Stimulated activated CD8-positive, alpha-beta memory T cell treated with anti-CD3 and anti-CD28 coated beads, Interleukin-7, amount 100 ng/mL, for 1 hour (primary cell): ENCODE measurements at places on chromosomes 1 and 21.

- DNase-seq: no peak
Measured at GRCh38 chr1:174982971-174983689, 16.6 kb upstream of the CACYBP start.

DNA sequence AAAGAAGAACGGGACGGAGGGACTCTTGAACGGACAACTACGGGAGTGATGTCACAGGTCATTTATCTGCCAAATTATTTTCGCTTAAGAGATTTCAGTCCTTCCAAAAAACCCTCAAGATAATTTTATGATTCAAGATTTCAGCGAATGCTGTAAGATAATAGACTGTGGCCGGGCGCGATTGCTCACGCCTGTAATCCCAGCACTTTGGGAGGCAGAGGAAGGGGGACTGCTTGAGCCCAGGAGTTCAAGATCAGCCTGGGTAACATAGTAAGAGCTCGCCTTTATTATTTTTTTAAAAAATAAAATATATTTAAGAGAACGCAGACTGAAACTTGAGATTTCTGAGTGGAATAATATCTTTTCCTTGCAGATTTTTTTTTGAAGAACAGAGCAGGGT lies 609 bp downstream of the RWDD2B start:
- no peak for DNase-seq

DNA sequence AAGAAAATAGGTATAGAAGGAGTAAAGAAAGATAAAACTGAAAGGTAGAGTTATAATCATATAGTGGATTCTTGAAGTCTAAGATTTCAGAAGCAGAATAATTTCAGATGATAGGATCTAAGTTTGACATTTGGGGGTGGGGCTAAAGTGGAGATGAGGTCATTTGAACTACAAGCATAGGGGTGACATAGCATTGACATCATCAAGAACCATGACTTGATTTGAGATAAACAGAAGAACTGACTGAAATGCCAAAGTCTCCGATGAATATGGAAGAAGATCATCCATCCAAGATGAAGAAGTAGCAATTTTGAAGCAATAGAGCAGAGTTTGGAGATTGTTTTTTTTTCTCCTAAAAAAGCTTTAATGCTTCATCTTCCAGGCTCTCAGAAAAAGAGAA lies 122.3 kb downstream of the MACF1 start:
- no peak for DNase-seq

- DNase-seq: no peak
Measured at GRCh38 chr1:24992124-24992760, 62.2 kb upstream of the RUNX3 start.

- DNase-seq: no peak
Measured at GRCh38 chr1:42807056-42807668, 9.8 kb upstream of the ERMAP start.

DNA sequence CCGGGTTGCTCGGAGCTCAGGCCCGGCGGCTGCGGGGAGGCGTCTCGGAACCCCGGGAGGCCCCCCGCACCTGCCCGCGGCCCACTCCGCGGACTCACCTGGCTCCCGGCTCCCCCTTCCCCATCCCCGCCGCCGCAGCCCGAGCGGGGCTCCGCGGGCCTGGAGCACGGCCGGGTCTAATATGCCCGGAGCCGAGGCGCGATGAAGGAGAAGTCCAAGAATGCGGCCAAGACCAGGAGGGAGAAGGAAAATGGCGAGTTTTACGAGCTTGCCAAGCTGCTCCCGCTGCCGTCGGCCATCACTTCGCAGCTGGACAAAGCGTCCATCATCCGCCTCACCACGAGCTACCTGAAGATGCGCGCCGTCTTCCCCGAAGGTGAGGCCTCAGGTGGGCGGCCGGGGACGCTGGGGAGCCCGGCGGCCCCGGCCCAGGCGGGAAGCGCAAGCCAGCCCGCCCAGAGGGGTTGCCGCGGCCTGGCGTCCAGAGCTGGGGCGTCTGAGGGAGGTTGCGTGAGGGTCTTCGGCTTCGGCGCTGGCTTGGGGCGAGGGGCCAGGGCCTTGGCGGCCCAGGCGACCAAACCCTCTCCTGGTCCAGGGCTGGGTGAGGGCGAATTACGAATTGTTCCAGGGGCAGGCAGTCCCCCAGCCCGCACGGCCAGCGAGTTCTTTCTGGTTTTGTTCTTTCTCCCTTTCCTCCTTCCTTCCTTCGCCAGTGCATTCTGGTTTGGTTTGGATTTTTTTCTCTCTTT lies 805 bp downstream of the SIM2 start:
- DNase-seq: no peak

- DNase-seq: no peak
Measured at GRCh38 chr1:38138498-38139233, 92.1 kb upstream of the POU3F1 start.

DNA sequence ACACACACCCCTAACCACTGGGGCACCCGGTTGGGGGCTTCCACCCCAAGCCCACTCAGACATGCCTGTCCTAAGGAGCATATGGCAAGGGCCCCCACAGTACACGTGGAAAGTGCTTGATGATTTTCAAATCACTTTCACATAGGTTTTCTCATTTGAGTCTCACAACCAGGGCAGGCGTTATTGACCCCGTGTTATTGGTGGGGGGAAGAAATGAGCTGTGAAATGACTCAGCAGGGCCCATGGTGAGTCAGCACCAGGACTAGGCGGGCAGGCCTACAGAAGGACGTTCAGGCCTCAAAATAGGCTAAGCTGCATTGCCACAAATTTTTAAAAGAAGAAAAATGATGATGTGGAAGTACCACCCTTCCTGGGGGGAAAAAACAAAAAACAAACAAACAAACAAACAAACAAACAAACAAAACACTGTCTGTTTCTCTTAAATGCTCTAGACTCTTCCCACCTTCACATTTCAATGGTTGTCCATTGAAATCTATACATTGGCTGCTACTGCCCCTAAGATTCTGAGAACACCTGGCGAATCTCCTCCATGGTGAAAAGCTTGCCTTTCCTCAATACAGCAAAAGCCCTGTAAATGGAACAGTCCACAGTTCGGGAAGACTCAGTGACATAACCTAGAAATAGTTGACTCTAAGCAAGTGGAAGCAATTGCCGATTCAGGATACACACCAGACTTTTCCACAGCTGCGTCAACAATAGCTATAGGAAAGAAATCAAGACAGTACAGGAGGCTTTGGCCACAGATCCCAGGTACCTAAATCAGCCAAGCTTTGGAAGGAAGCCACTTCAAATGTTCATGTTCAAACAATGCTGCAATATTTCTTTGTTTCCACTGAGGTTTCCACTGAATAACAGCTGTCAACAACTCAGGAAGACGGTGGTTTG lies 234.7 kb downstream of the TOMM20 start:
- DNase-seq: no peak

- no peak for DNase-seq
Measured at GRCh38 chr1:114620419-114620818, 39.0 kb upstream of the BCAS2 start.

- DNase-seq: no peak
Measured at GRCh38 chr1:172515436-172515835, 17.5 kb upstream of the SUCO start.

DNA sequence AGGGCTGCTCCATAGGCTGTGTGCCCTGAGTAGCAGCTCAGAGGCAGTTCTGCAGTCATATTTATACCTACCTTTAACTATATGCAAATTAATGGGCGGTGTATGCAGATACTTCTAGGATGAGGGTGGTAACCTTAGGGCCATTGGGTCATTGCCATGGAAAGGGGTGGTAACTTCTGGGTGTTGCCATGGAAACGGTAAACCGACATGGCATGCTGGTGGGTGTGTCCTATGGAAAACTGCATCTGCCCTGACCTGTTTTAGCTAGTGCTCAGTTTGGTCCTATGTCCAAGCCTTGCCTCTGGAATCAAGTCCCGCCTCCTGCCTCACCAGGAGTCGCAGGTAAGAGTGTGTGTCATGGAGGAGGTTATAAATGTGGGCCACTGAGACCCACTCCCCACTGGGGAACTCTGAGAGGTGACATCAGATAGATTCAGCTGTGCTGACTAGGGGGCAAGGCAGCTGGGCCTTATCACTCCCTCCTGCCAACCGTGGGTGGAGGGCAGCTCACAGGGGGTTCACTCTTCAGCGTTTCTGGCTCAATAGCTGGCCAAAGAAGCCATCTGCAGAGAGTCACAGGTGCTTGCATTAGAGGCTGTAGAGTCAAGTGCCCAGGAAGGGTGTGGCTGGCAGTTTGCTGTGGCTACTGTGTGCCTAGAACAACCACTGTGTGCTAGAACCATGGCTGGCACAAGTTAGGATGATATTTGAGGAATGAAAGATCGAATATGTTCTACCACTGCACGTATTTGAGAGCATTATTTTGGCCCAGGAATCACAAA lies 19.0 kb downstream of the BACE2 start:
- no peak for DNase-seq

GRCh38 chr1:150579945-150580642 lies 684 bp upstream of the MCL1 start:
- no peak for DNase-seq

DNA sequence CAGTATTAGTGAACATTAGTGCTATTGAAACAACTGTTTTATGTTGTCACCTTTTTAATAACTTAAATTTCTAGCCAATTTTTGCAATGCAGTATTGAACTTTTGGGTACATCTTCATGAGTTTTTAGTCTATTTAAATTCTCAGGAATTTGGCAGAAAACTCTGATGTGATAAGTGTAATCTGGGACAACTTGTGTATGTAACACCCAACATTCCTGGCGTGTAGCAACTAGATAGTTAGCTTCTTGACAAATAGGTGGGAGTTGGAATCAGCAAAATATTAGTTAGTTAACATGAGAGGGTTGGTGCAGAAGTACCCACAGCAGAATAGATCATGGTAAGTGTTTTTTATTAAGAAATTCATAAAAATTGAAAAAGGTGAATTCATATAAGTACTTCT lies 111.6 kb downstream of the ITSN1 start:
- DNase-seq: no peak

DNA sequence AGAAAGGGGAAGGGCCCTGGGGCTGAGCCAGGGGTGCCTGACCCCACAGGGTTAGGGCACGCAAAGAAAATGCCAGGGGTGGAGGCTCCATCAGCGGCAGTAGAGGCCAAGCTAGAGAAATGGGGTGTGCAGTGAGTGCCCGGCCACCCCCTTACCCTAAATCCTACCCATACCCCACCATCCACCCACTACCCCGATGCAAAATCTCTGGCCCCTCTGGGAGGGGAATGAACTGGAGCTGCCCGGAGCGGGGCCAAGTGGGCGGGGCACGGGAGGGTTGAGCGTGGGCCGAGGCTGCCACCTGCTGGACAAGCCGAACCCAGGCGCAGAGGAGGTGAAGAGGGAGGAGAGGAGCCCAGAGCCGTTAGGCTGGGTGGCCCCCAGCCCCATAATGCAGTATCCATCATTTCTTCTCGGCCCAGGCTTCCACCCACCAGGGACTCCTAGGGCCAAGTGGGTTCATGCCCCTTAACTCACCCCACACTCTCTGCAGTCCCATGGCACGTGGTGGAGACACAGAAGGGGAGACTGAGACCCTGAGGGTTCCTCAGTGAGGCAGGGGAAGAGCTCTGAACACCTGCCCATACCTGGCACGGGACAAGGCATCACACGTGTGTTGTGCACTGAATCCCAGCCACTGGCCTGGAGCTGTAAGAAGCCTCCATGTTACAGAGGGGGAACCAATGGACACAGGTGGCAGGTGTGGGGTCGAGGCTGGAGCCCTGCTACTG lies 1.4 kb upstream of the C1QC start:
- peak; percentile 45 for DNase-seq

GRCh38 chr1:110634455-110635311 lies 28.5 kb upstream of the KCNA2 start:
- DNase-seq: no peak

DNA sequence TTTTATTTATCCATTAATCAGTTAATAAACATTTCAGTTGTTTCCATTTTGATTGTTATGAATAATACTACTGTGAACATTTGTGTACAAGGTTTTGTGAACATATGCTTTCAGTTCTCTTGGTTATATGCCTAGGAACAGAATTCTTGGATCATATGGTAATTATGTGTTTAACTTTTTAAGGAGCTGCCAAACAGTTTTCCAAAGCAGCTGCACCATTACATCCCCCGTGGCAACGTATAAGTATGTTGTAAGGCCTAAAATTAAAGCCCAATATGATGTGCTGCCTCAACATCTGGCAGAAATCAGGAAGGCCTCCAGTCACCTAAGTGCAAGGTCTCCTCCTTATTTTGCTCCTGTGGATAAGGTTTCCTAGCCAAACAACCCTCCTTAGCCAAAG lies 235.6 kb upstream of the CACYBP start:
- DNase-seq: no peak

GRCh38 chr1:237232501-237232900 lies 190.5 kb downstream of the RYR2 start:
- no peak for DNase-seq

- no peak for DNase-seq
Measured at GRCh38 chr1:158952416-158952815, 21.1 kb downstream of the PYHIN1 start.

- no peak for DNase-seq
Measured at GRCh38 chr1:42773420-42773819, 6.4 kb downstream of the C1orf50 start.

DNA sequence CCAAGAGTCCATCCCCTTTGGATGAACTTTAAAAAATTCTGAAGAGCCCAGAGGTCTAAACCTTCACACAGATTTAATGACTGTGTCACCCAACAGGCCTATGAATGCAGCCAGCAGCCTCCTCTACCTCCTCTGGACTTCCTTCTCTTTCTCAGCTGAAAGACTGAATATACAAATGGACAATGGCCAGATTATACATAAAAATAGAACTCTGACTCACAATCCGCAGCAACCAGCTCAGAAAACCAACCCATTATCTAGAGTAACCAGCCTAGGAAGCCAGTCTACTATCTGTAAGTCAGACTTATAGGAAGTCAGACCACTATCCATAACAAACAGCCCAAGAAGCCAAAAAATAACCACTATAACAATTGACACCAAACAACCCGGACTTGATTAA lies 224.5 kb downstream of the ASTN1 start:
- no peak for DNase-seq

GRCh38 chr1:162169031-162169790 lies 99.7 kb downstream of the NOS1AP start:
- DNase-seq: no peak

GRCh38 chr1:97006044-97006661 lies 284.6 kb downstream of the PTBP2 start:
- DNase-seq: no peak

DNA sequence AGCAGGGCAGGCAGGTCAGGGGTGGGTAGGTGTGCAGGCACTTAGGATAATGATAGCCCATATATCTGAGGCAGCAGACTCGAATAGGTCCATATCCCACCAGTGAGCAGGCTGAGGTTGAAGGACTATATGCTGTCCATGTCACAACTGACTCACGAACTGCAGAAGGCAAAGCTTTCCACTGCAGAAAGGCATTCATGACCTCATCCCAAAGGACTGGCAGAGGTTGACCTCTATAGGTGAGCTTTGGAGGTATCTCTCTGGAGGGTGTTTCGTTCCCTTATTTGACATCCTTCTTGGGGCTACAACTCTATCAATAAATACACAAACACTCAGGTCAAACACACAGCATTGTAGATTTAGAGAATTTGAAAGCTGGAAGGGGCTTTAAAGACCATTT lies 42.8 kb upstream of the MARK1 start:
- no peak for DNase-seq

- DNase-seq: no peak
Measured at GRCh38 chr1:54302951-54303843, 103.0 kb downstream of the SSBP3 start.

- DNase-seq: no peak
Measured at GRCh38 chr21:34989337-34990151, 59.6 kb downstream of the RUNX1 start.
